ENCODE measurements at places on chromosomes 16 and 17. TPM values are rescaled to one million over a fixed set of nuclear protein-coding genes. Genes with fewer than 3 reads are reported as not detected.

DNA sequence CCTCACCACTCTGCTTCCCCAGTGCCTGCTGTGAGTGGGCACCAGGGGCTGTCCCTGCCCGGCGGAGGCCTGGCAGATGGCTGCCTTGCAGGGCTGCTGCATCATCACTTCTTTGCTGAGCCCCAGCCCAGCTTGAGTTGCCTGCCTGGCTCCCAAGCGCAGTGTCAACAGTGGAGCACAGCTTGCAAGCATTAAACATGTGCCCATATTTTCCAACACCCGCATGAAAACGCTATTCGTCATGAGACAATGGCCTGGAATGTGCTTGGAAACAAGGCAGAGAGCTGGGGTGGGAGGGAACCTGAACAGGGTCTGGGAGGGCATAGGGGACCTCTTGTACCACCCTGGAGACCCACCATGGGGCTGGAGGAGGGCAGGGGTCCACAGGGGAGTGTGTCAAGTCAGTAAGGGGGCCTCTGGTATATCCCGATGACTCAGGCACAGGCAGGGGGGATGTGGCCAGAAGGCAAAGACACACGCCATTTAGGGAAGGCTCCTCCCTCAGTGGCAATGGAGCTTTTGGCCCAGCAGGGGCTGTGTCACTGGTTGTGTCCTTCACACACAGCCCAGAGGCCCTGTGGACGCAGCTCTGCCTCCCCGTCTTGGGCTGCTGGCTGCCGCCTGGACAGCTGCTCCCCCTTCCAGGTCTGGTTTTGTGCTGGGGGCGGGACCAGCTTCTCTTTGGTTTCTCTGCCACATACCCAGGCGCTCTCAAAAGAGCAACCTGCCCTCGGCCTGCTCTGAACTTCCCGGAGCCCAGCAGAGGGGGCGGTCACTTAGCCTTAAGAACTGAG lies 17.4 kb upstream of the MTSS2 start:
- DNase-seq, result no peak

Gene SSTR5
- not detected for total RNA-seq

Gene TP53TG3C
- not detected for total RNA-seq

DNA sequence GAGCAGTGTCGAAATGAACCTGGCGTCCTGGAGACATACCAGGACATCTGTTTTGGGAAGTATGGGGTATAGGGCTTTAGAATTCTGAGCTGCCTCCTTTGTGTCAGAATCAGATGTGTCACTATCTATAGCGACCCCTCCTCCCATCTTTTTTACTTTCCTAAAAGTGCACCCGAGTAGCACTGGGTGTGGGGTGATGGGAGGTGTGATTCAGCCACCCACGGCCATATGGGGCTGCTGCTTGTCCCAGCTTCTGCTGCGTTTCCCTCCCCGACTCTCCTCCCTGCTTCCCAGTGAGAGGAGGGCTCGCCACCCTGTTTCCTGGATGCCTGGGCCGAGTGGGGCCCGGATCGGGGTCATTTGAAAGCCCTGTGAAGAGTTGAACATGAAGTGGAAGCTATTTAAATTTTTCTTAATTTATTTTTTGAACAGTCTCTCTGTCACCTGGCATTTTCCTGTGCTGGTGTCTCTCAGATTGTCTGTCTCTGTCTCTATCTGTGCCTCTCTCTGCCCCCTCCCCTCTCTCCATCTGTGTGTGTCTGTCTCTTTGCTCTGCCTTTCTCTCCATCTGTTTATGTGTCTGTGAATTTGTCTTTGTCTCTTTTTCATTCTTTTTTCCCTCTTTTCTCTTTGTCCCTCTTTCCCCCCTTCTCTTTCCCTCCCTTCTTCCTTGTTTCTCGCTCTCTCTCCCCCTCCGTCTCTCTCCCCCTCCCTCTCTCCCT lies 638.8 kb upstream of the EEF2KMT start:
- DNase-seq, result no peak

DNA sequence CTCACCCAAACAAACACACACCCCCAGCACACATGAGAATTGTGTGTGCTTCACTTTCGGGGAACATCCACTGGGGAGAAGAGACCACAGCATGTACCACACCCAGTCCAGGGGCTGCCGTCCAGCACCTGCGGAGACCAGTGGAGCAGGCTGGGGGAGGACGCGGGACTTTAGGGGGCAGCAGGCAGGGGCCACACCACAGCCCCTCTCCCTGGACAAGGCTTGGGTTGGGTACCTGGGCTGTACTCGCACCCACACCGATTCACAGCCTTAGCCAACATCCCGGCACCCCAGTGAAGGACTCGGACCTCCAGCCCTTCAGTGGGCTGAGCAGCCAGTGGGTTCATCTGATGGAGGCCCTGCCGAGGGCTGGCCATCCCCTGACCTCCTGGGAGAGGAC lies 63.3 kb downstream of the RBFOX3 start:
- no peak for DNase-seq

Gene SDK2
- total RNA-seq, result 29.3 TPM

DNA sequence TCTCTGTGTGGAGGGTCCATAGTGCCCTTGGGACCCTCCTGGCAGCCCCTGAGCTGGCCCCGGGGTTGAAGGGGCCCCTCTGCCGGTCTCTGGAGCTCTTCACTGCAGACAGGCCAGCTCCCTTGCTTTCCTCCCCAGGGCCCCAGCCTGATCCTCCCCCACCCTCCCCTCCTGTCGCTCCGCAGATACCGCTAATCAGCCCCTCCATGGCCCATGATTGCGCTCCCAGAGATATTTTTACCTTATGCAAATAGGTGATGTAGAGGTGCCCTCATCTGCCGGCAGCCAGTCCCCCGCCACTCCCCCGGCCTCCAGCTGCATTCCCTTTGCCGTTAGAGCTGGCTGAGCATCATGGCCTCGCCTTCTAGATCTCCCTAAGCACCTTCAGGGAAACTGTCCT lies 9.2 kb downstream of the MMP15 start:
- no peak for DNase-seq

- DNase-seq, result no peak
Observed at GRCh38 chr17:57663326-57664070, 81.6 kb downstream of the CCDC182 start.

GRCh38 chr17:30413109-30413508 lies 34.4 kb downstream of the CPD start:
- DNase-seq, result no peak

Gene C1QL1
- not detected for total RNA-seq

GRCh38 chr16:1526608-1527555 lies 6.6 kb upstream of the TMEM204 start:
- peak; percentile 62 for DNase-seq

GRCh38 chr16:27924411-27925118 lies 138.9 kb downstream of the GSG1L start:
- no peak for DNase-seq

GRCh38 chr16:10552998-10553491 lies 27.4 kb downstream of the EMP2 start:
- peak; percentile 37 for DNase-seq

Gene SALL1
- total RNA-seq, result not detected

DNA sequence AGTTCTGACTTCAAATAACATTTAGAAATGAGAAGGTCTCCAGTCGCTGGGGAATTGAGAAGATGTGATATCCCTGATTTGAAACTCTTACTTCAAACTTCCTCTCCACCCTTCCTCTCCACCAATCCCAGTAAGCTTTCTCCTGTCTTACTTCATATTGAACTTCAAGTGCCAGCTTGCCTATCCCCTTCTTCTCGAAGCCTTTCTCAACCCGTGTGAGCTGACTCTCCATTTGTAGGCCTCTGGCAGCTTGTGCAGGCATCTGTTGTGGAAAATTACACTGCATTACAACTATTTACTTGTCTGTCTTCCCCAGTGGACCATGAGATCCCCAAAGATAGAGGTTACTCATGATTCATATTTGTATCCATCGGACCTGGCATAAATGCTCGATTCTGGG lies 280.8 kb upstream of the CDH5 start:
- DNase-seq, result no peak

DNA sequence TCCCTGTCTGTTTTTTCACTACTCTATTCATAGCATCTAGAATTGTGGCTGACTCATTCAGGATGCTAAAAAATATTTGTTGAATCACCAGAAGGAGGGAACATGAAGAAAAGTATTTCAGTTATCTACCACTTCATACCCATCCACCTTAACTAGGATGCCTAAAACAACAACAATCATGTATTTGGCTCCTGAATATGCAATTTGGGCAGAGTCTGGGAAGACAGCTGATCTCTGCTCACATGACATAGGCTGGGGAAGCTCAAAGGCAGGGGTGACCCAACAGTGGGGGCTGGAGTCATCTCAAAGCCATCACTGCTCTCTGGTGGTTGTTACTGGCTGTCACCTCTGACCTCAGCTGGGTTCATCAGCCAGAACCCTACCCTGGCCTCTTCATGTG lies 80.1 kb upstream of the RPL38 start:
- DNase-seq, result no peak

DNA sequence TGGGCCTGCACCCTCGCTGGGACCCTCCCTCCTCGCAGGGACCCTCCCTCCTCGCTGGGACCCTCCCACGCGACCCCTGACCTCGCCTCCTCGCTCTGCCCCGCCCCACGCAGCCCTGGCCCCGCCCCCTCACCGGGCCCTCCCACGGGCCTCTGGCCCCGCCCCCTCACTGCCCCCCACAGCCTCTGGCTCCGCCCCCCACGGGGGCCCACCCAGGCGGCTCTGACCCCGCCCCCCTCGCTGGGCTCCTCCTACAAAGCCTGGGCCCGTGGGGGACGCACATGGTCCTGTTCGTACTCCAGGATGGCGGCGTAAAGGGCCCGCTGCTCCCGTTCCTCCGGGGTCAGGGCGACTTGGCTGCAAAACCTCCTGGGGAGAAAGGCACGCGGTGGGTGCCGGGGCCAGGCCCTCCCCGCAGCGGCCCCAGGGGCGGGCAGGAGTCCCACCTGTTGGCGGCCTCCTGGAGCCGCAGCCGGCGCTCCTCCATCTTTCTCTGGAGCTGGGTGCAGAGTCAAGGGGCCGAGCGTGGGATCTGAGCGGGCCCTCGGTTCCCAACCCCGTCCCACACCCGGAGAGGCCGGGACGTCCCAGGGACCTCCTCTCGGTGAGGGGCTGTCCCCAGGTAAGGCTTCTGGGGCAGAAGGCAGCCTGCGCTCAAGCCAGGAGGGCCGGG lies 9.0 kb downstream of the VPS9D1 start:
- DNase-seq, result peak; percentile 92

GRCh38 chr17:70288540-70289290 lies 119.4 kb downstream of the KCNJ2 start:
- DNase-seq, result no peak

DNA sequence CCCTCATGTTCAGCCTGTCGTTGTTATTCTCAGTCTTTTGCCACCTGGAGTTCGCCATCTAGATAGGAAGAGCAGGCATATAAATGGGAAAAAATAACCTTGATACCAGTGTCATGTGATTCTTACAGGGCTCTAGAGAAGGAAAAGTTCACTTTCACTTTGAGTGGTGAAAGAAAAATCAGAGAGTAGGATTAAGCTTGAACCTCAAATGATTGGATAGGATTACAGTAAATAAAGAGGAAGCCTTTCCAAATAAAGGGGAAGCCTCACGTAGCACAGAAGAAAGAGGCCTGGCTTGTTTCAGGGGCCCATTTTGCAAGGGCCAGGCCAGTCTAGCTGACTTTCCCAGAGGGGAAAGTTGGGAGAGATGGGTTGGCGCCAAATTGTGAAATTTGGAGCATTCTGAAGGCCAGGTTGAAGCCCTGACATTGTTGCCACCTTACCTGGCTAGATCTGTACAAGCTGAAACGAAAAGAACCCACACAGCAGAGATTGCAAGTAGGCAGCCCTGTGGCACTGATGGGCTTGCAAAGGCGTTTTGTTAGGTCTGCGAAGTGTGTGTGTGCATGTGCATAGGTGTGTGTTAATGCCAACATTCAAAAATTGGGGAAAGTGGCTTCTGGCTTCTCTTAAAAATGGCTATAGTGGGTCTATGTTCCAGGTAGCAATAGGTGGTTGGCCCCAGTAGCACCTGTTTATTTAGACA lies 38.8 kb downstream of the TMC6 start:
- no peak for DNase-seq

- DNase-seq, result no peak
Observed at GRCh38 chr17:55740511-55741355, 10.1 kb upstream of the PCTP start.

DNA sequence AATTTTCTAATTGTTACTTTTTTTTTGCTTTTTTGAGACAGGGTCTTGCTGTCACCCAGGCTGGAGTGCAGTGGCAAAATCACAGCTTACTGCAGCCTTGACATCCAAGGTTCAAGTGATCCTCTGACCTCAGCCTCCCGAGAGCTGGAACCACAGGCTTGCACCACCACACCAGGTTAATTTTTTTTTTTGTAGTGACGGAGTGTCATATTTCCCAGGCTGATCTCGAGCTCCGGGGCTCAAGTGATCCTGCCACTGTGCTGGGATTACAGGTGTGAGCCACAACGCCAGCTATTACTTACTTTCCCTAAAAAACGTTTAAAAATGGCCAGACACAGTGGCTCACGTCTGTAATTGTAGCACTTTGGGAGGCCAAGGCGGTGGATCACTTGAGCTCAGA lies 6.6 kb downstream of the NPLOC4 start:
- no peak for DNase-seq

Gene CD300E
- not detected for total RNA-seq

- DNase-seq, result no peak
Observed at GRCh38 chr17:1123921-1124715, 55.7 kb downstream of the ABR start.

DNA sequence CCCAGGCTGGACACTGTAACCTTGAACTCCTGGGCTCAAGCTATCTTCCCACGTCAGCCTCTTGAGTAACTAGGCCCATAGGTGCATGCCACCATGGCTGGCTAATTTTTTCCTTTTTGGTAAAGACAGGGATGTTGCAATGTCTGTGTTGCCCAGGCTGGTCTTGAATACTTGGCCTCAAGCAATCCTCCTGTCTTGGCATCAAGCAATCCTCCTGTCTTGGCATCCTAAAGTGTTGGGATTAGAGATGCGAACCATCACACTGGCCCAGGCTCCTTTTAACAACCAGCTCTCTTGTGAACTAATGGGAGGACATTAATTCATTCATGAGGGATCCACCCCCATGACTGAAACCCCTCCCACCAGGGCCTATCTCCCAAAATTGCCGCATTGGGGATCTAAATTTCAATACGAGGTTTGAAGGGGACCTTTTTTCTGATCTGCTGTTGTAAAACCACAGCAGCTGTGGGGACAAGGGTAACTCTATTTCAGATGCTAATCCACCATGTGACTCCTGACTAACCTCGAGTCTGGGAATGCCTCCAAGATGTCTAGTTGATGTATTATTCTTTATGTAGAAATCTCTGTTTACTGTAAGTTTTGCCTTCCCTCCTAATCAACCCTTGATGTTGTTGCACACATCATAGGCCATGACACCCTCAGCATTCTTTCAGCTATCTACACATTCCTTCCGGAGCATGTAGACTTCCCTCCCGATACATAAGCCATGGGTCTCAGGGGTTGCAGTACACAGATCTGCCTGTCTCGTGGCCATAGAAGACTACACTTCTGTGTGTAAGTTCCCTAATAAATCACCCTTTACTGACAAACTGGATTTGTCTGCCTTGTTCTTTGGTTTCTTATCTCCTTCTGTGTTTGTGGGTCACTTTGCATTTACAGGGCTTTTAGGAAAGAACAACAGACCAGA lies 37.6 kb downstream of the RNF112 start:
- no peak for DNase-seq

GRCh38 chr16:82675300-82675699 lies 48.5 kb downstream of the CDH13 start:
- DNase-seq, result no peak

Gene TSNAXIP1
- 0.40 TPM for total RNA-seq

GRCh38 chr17:9424071-9424640 lies 151.5 kb downstream of the STX8 start:
- no peak for DNase-seq

Gene TNK1
- total RNA-seq, result 6.5 TPM
